ENCODE measurements at places on chromosomes 13 and 19.

DNA sequence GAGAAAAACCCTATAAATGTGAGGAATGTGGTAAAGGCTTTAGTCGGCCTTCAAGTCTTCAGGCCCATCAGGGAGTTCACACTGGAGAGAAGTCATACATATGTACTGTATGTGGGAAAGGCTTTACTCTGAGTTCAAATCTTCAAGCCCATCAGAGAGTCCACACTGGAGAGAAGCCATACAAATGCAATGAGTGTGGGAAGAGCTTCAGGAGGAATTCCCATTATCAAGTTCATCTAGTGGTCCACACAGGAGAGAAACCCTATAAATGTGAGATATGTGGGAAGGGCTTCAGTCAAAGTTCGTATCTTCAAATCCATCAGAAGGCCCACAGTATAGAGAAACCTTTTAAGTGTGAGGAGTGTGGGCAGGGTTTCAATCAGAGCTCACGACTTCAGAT lies 11.7 kb downstream of the ZNF226 start:
- DNase-seq: no peak

DNA sequence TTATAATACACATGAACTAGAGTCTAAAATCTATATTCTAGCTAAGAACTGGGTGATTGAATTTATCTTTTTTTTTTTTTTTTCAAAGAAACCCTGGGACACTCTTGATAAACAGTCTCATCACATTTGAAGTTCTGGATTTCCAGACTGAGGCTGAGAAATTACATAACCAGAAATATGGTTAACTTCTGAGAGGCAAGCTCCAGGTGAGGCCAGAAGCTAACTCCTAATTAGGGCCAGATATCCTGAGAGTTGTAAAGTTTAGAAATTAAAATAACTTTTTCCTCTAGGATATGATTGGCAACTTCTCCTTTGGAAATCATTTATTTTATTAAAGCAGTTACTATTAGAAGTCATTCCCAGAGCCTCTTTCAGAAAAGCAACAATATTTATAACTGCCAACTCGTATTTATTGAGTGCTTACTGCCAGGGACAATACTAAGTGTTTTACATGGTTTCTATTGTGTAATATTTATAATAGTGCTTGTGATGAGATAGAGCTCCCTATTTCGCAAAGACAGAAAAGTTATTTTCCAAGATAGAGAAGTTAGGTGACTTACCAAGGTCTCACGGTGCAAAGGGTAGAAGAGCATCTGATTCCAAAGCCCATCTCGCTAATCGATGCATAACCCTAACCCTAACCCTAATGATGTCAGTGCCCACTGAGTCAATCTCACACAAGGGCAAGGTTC lies 187.7 kb downstream of the DCT start:
- DNase-seq: no peak

DNA sequence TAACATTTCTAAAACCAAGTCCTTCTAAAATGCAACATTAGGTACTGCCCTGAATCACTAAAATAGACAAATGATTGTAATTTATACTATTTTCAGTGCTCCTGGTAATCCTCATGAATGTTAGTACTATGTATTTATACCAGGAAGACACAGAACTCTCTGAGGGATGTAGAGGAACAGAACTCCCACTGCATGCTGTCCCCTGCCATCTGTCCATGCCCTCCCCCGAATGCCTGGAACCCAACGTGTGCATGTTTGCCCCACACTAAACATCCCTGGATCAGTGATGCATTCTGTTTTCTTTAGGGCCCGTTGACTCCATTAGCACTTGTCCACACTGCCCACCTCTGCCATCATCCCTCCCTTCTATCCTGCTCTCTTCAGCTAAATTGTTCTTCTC lies 26.5 kb downstream of the ENOX1 start:
- DNase-seq: no peak

GRCh38 chr13:99501848-99502301 lies 603 bp downstream of the TM9SF2 start:
- DNase-seq: peak; percentile 77

GRCh38 chr13:63567031-63567430 lies 2151.4 kb upstream of the PCDH20 start:
- DNase-seq: no peak

DNA sequence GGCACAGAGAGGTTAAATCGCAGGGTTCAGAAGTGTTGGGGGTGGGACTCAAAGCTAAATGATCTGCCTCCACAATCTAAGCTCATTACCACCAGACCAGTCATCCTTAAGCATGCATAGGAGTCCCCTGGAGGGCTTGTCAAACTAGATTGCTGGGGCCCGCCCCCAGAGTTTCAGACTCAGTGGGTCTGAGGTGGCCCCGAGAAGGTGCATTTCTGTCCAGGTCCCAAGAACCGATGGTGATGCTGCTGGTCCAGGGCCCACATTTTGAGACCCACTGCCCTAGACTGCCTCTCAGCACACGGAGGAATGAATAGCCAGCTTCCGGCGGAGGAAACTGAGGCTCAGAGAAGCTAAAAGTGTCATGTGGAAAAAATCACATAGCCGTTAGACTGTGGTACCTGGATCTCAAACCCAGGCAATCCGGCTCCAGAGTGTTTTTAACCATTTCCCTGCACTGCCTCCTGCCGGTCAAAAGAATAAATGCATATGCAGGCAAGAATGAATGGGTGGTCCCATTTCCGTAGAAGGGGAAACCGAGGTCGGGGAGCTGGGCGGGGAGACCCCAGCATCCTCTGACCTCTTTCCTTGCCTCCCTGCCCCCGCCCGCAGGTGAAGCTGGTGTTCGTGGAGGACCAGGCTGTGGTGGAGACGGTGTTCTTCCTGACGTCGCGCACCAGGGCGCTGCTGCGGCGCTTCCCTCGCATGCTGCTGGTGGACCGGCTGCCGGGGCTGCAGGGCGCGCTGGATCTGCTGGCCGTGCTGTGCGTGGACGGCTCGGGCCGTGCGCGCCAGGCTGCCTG lies 23.8 kb downstream of the ZSWIM9 start:
- DNase-seq: peak; percentile 25

- DNase-seq: no peak
Observed at GRCh38 chr13:102291587-102292218, 110.1 kb downstream of the FGF14 start.

DNA sequence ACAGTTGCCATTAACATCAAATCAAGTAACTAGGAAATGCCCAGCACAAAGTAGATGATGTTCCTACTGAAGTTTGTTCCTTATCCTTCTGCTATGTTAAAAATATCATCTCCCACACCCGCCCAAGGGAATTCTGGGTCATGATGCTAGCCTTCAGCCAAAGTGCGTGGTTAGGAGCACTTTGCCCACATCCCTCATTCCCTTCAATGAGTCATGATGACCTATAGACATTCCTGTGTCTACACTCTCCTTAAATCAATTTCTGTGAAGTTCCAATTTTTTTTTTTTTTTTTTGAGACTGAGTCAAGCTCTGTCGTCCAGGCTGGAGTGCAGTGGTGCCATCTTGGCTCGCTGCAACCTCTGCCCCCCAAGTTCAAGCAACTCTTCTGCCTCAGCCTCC lies 17.0 kb downstream of the RXFP2 start:
- no peak for DNase-seq

DNA sequence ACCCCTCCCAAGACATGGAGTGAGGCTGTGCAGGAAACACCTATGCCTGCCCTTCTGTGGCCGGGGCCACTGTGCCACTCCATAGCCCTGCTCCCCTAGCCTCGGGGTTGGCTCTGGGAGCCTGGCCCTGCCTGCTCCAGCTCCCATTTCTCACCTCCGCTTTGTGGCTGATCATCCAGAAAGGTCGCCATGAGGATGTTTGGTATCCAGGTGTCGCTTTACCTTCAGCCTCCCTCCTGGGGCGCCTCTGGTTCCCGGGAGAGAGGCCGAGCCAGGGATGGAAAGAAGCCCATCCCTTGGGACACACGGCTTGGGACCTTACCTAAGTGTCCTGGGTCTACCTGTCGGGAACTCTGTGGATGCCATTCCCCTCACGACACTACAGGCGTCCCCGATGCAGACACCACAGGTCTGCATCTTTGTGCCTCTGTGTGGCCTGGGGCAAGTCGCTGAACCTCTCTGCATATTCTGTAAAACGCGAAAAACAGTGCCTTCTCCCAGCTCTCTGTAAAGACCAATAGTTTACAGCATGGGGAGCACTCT lies 3.4 kb upstream of the MCF2L start:
- DNase-seq: no peak

DNA sequence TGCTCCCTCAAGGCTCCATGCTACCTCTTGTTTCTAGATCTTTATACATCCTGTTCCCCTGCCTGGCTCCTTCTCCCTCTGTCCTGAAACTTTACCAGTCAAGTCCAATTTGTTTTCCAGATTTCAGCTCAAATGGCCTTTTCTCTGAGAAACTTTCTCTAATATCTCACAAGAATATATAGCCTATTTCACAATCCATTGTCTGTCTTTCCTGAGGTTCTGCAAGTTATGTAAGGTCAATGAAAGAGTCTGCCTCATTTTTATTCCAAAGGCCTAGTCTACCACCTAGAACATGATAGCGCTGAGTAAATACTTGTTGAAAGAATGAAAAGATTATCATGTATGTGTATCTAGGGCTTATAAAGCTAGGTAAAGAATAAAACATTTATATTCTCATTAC lies 348.8 kb downstream of the SPRY2 start:
- no peak for DNase-seq

- DNase-seq: no peak
Observed at GRCh38 chr13:26855071-26855470, 94.5 kb upstream of the GPR12 start.

DNA sequence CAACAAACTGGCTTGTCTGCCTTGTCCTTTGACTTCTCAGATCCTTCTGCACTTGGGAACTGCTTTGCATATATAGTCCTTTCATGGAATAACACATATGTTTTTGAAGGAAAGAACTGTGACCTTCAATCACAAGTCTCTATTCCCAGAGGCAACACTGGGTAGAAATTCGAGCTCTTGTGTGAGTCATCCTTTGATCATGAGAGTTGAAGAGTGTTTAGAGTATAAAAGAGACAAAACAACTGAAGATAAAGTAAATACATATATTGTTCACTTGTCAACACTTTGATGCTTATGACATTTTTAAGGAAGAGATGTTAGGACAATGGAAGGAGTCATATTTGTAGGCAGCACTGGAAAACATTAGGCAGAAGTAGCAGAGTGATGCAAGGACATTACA lies 5.2 kb upstream of the OR7A5 start:
- DNase-seq: no peak

- peak; percentile 73 for DNase-seq
Observed at GRCh38 chr13:80030491-80030890, 310.4 kb downstream of the SPRY2 start.

DNA sequence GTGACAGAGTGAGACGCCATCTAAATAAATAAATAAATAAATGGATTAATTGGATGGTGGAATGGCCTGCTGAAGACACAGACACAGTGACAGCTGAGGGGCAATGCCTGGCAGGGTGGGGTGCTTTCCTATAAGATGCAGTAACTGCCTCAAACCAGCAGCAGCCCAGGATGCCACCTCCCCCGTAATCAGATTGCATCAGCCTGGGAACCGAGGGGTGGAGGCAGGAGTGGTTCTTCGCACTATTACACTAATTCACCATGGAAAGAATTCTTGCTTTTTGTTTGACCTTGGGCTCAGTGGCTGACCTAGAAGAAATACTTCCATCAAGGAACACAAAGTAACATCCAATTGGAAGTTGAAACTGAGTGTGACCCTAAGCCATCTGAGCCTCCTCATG lies 31.6 kb upstream of the USP12 start:
- no peak for DNase-seq

- DNase-seq: no peak
Observed at GRCh38 chr13:77637588-77637987, 59.9 kb upstream of the SLAIN1 start.

GRCh38 chr13:112714376-112715174 lies 24.7 kb downstream of the ATP11A start:
- DNase-seq: no peak

- DNase-seq: no peak
Observed at GRCh38 chr19:55525289-55526101, 11.4 kb downstream of the SBK2 start.

DNA sequence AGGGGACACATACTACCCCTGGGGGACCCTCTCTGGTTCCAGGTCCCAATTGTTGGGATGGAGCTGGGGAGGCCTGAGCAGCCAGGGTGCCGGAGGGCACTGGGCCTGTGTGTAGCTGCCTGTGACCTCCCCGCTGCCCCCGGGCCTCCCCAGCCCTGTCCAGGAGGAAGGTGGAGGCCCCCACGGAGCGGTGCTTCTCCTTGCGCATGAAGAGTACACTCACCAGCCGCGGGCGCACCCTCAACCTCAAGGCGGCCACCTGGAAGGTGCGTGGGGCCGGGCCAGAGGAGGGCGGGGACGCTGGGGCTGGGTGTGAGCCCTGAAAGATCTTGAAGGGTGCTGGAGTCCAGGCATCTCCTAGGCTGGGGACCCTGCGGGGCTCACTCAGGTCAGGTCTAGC lies 11.7 kb downstream of the HIF3A start:
- DNase-seq: no peak

- DNase-seq: no peak
Observed at GRCh38 chr13:83895994-83896580, 13.8 kb upstream of the SLITRK1 start.

All from suppressor macrophage treated with lipopolysaccharide for 1 hour (primary cell).